ENCODE measurements at places on chromosomes 7 and 10.

- DNase-seq = no peak
Observed at GRCh38 chr7:101828301-101829020, 11.0 kb downstream of the CUX1 start.

- DNase-seq = no peak
Observed at GRCh38 chr7:137521451-137521850, 177.9 kb upstream of the PTN start.

DNA sequence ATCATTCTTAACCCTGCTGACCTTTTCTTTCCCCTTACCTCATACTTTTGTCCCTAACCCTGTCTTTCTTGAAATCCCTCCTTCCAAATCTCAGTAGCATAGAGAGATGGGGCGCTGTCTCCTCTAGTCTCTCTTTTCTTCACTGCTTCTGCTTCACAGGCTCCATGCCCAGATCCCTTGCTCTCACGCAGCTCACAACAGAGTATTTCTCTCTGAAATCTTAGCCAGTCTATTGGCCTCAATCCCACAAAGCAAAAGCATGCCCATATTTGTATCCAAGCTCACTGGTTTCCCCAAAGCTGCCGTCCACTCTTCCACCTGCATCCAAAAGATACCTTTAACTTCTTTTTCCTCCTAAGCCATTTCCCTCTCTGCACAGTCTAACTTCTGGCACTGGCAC lies 526.8 kb downstream of the PLXDC2 start:
- DNase-seq = no peak

DNA sequence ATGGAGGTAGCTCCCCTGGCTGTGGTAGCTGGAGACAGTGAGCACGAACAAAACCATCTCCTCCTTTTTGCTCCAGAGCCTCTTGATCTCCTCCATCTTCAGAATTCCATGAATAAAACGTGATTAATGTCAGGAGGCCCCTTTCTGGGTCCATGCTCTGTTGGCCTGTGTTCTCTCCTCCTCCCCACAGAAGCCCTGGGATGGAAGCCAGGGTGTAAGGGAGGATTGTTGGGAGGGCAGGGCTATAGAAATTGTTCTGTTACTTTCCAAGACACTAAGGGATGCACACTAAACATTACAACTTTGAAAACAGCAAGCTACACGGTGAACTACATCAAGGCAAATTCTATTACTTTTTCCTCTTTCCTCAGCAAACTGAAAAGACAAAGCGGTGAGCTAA lies 96.3 kb downstream of the RNF216 start:
- no peak for DNase-seq

DNA sequence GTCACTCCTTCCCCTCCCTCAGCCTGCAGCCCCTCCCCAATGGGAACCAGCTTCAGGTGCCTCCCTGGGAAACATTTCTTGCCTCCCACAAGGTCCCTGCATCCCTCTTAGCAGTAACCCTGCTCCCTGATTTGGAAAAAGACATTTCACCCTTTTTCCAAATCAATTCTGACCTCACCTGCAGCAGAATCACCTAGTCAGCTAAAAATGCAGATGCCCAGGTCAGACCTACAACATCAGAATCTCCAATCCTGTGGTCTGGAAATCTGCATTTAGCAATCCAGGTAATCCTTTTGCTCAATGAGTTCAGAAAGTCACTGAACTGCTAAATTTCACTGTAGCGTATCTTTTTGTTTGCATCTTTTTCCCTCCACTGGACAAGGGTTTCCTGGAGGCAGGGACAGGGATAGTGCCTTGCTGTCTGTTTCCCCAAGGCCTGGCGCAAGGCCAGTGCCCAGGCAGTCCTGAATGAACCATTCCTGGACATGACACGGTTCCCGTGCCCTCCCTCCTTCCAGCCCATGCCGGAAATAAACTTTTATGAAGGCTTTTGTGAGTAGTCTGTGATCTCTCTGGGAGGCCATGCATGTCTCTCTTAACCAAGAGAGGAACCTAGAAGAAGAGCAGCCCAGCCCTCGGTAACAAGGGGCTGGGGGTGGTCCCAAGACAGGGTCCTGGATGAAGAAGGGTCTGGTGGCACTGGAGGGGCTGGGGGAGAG lies 44.0 kb downstream of the COL13A1 start:
- DNase-seq = peak; percentile 69

GRCh38 chr10:84197643-84198042 lies 3.3 kb downstream of the CDHR1 start:
- no peak for DNase-seq

- DNase-seq = no peak
Observed at GRCh38 chr7:132871419-132871818, 210.5 kb downstream of the CHCHD3 start.

- DNase-seq = no peak
Observed at GRCh38 chr7:86949052-86949778, 110.2 kb downstream of the ELAPOR2 start.

- peak; percentile 36 for DNase-seq
Observed at GRCh38 chr10:19811540-19811939, 4.7 kb upstream of the PLXDC2 start.
